Activated CD8-positive, alpha-beta memory T cell treated with anti-CD3 and anti-CD28 coated beads for 1 hour (primary cell): ENCODE measurements at places on chromosomes 7 and 10.

GRCh38 chr10:17394854-17395253 lies 59.5 kb downstream of the ST8SIA6 start:
- no peak for DNase-seq

DNA sequence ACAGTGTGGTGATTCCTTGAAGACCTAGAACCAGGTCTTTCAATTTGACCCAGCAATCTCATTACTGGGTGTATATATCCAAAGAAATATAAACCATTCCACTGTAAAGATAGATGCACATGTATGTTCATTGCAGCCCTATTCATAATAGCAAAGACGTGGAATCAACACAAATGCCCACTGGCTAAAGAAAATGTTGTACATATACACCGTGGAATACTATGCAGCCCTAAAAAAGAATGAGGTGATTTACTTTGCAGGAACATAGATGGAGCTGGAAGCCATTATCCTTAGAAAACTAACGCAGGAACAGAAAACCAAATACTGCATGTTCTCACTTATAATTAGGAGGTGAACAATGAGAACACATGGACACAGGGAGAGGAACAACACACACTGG lies 278.0 kb upstream of the KCND2 start:
- DNase-seq: no peak

DNA sequence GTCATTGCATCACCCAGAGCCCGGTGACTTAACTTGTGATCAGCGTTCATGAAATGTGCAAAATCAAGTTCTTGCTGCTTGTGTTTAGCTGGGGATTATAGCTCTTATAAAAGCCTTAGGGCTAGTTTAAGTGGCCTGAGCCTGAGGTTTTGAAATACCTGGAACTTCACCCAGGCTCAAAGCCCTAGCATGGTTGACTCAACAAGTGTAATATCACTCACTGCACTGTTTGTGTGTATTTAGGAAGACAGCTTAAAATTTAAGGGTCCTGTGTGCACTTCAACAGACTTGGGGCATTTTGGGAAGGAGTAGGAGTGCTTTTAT lies 489.5 kb downstream of the GATA3 start:
- DNase-seq: no peak

DNA sequence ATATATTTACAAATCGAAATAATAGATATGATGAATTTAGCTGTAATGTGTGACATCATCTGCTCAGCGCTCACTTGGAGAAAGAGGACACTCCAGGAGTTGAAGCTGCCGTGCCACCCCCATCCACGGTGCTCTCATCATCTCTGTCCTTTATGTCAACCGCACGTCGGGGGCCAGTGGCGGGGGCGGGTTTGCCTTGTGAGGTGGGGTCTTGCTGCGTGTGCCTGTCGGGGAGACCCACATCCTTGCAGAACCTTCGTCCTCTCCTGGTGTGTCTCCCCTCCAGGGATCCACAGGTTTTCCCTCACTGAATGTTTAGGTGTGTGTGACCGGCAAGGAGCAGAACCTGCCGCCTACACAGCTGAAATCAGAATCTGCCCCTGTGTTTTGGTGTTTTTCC lies 71.6 kb downstream of the INPP5A start:
- DNase-seq: no peak

DNA sequence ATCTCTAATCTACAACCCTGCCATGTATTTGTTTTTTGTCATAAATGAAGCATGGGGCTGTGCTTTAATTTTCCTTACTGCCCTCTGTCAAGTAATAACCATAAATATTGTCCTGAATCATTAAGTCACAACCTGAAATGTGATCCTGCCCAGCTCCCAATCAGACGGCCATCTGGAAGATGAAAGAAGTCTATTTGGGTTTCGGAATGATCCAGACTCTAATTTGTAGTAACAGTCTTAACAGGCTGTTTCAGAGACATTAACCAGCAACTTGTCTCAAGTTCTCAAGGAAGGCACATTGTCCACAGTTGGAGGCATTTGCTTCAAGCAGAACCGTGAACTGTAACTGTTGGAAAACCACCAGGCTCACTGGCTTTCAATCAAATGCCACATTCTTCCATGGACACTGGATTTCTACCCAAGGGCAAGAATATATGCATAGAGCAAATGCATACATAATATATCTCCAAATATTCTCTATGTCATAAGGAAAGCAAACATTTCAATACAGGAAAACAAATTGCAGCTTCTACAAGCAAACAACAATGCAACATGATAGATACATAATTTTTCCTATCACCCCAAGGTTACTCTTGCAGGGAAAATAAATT lies 405.2 kb upstream of the NPVF start:
- no peak for DNase-seq

- DNase-seq: no peak
Measured at GRCh38 chr10:672992-673391, 16.5 kb downstream of the DIP2C start.

- no peak for DNase-seq
Measured at GRCh38 chr7:116528008-116528789, 3.4 kb downstream of the CAV1 start.

DNA sequence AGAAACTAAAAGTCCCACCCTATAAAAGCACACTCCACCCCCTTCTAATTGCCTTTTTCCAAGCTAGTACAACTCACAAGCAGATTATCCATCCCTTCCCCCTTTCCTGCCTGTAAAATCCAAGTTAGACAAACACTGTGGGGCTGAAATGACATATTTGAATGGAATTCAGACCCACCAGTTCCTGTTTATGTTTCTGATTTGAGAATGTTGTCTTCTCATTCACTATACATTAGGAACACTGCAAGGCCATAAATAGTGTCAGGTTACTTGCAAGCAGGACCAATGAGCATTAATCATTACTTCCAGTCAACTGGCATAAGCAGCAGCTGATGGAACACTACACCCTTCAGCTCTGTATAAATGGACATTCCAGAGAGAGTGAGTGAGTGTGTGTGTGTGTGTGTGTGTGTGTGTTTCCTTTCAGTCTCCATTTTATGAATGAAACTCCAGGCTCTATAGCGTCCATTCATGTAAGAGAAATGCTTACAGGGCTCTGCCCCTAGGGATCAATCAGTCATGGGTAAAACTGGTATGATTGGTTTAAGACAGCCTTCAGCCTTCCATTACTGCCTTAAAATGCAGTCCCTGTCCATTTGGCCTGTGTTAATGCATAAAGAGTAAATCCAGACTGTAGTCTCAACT lies 69.3 kb downstream of the ETV1 start:
- no peak for DNase-seq

- DNase-seq: no peak
Measured at GRCh38 chr10:102613286-102613685, 31.0 kb upstream of the TRIM8 start.
